Frontal cortex (tissue), 4 donors: ENCODE measurements at places on chromosomes 4 and X. TPM values are rescaled to one million over a fixed set of nuclear protein-coding genes. Genes with fewer than 3 reads are reported as not detected.

DNA sequence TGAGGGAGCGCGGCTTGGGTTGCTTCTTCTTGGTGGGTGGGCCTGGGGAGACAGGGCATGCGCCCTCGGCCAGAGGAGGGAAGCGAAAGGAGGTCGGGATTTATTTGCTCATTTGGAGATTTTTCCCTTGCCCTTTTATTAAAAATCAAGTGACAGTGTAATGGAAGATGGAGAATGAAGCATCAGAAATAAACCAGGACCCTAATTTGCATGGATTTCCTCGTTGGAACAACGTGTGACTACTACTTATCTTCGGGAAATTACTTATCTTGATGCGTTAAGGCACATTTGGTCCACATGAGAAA lies 709 bp upstream of the CLOCK start:
- DNase-seq, result no peak

DNA sequence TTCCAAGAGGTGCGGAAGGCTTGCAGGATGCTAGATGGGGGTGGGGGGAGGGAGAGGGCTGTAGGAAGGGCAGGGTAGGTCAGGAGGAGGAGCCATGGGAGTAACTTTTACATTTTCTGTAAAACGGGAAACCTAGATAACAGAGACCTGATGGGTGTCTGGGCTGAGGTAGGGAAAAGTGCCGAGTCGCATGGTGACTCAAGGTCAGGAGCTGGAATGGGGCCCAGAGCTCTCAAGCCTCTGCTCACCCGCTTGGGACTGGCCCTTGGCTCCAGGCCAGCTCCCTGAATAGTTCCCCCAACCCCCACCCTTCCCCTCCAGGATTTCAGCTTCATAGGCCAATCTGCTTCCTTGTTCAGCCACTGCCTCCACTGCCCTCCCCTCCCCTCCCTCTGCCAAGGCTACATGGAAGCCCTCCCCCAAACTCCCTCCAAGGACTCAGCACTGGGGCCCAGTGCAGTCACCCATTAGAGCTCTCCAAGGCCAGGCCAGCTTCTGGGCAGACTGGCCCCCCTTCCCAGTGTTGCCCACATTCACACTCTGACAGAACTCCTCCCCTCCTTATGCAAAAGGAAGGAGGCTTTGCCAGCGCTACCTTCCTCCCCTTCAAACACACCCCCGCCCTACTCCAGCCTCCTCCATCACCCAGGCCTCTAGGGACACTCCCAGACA lies 43.6 kb downstream of the TSC22D3 start:
- DNase-seq, result no peak

The MAPK10 gene
- 177 TPM for total RNA-seq

- DNase-seq, result no peak
Measured at GRCh38 chr4:155588437-155588836, 78.2 kb upstream of the GUCY1A1 start.

DNA sequence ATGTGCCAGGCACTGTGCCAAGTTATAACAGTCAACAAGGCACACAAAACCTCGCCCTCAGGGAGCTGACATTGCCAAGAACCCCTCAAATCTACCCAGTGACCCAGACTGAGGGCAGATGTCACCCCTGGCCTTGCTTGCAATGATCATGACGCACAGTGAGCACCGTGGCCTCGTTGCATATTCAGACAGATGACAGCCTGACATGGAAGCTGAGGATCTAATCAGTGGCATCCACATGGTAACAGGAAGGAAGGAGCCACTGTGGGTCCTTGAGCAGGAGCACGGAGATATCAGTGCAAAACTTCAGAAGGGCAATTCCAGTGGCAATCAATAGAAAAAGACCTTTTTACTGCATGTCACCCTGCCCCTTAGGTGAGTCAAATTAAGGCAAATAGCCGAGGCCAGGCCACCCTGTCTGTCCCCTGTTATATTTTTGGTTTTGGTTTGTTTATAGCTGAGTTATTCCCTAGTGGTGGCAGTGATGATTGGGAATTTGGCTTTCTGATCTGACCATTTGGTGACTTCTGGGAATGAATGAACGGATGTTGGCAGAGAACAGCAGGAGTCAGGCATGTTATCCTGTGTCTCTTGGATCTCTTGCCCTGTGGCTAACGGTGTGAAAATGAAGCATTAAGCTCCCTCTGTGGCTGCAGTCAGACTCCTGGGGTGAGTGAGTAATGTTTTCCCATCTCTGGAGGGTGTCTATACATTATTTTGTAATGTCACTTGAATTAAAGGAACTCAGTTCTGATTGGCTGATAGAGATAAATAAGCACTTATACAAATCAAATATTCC lies 20.4 kb downstream of the WDR13 start:
- DNase-seq, result no peak

The RAB40A gene
- total RNA-seq, result 0.82 TPM

DNA sequence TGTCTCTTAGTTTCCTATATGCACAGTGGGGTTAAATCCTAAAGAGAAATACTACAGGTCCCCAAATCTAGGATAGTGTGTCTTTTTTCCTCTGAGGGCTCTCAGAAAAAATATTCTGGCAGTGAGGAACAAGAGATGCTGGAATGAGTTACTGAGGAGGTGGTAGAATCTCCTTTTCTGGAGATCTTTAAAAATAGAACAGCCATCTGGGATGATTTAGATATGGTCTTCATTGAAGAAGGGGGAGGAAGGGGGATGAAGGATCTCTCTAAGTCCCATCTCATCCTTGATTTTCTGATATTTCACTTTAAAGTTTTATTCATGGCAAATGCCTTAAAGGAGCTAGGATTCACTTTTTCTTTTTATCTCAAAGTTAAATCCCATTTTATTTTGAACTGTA lies 235.0 kb downstream of the MAML3 start:
- DNase-seq, result peak; percentile 14

The CT55 gene
- not detected for total RNA-seq

The PPP4R3C gene
- total RNA-seq, result not detected

- no peak for DNase-seq
Measured at GRCh38 chr4:182320580-182320979, 77.4 kb downstream of the TENM3 start.

The SCML2 gene
- 13.9 TPM for total RNA-seq

The CABS1 gene
- not detected for total RNA-seq

DNA sequence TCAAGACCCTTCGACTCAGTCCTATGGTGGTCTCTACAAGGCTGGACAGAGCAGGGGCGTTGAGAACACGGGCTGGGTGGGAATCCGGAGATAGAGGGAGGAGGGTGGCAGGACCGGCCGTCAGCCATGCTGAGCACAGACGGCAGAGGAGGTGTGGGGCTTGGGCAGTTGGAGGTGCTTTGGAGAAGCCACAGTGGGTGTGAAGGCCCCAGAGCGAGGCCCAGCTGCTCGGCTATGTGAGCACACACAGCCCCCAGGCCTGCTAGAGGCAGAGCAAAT lies 4.2 kb downstream of the PDE6B start:
- no peak for DNase-seq

The EDA gene
- total RNA-seq, result 2.0 TPM

The CLTRN gene
- 0.41 TPM for total RNA-seq

The FGF5 gene
- 0.82 TPM for total RNA-seq

GRCh38 chr4:40763228-40763716 lies 13.5 kb downstream of the NSUN7 start:
- DNase-seq, result no peak

The ASMT gene
- 0.41 TPM for total RNA-seq

The PDCL2 gene
- not detected for total RNA-seq

DNA sequence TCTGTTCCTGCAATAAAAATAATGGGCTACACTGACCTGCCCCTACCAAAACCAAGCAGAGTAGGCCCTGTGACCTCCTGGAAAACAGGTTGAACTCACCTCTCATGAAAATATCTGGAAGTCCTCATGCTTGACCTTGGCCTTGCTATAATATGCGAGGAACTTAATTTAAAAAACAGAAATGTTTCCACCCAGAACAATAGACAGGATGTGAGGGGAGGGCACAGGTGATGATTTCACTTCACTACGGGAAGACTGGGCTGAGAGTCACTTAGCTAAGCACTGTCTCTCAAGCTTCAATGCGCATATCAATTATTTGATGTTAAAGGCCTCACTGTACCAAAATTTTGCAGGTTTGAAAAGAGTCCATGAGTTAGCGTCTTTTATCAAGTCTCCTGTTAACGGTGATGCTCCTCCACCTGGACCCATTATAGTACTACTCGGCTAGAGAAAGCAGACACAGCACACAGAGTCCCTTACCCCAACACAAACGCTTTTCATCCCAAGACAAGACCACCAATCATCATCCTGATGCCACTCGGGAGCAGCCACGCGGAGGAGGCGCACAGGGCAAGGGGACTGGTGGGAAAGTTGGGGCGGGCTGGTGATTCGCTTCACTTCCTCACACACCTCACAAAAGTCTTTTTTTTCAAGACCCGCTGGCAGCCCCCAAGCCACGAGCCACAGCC lies 25.9 kb downstream of the ZNF721 start:
- DNase-seq, result no peak
